ENCODE measurements at places on chromosomes 11 and 22.

DNA sequence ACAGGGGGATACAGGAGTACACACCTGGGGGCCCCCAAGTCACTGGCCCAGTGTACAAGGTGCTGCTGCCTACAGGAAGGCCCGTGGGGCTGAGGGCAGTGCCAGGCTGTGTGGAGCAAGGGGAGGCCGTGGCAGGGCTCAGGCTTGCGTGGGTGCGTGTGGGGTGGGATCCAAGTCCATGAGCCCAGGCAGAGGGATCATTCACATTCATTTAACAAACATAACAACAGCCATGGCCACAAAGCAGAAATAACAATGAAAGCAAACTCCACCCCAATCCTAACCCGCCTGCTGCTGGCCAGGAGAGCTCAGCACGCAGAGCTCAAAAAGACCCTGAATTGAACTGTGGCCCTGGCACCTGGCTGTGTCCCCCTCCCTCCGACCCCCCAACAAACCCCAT lies 17.0 kb upstream of the SCGB1A1 start:
- DNase-seq = no peak

DNA sequence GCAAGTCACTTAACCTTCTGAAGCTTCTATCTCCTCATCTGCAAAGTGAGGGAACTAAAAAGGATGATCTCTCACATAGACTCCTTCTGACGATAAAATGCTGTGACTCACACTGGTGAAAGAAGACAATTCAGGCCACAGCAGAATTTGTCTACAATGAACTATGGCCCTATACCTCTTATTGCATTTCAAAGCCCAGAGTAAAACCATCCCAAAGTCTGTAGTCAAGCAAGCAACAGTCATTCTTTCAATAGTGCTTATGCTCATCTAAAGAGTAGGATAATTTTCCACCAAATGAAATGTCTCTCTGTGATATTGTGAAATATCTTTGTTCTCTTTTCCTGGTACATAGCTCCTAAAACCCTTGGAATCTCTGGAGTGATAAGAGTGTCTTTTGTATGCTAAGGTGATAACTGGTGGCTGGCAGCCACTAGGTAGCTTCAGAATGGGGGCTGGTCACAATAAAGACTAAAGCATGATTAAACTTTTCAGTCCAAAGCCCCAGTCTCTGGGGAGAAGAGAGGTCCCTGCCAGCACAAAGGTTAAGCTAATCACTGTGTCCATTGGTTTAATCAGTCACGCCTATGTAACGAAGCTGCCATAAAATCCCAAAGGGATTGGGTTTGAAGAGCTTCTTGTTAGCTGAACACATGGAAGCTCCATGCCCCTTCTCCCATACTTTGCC lies 30.8 kb downstream of the SYTL2 start:
- DNase-seq = no peak

DNA sequence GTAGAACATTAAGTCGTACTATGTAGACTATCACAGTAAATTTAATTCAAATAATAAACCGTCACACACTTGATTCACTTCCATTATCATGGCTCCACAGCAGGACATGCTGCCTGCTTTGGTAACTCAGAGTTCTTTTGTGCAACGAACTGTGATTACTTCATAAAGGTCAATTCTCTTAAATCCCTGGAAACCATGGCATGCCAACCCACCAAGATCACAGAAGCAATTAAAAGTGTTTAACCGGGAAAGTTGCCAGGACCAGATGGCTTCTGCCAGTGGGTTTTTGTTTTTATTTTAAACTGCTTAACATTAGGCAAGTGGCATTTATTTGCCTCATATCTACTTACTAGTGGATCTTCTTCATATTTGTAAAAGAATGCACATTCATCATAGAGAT lies 1162.1 kb downstream of the DLG2 start:
- DNase-seq = no peak

DNA sequence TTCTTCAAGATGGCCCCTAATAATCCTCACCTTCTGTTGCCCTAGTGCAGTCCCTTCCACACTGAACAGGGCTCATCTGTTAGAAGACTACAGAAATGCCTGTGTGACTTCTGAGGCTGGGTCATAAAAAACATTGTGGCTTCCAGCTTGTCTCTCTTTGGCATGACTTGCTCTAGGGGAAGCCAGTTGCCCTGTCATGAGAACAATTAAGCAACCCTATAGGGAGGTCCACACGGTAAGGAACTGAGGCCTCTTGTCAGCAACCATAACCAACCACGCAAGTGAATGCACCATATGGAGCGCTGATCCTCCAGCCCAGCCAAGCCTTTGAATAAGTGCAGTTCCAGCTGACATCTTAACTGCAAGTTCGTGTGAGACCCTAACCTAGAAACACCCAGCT lies 2.6 kb downstream of the LIPT2 start:
- DNase-seq = no peak

GRCh38 chr22:19041704-19042074 lies 80.5 kb downstream of the DGCR2 start:
- no peak for DNase-seq

DNA sequence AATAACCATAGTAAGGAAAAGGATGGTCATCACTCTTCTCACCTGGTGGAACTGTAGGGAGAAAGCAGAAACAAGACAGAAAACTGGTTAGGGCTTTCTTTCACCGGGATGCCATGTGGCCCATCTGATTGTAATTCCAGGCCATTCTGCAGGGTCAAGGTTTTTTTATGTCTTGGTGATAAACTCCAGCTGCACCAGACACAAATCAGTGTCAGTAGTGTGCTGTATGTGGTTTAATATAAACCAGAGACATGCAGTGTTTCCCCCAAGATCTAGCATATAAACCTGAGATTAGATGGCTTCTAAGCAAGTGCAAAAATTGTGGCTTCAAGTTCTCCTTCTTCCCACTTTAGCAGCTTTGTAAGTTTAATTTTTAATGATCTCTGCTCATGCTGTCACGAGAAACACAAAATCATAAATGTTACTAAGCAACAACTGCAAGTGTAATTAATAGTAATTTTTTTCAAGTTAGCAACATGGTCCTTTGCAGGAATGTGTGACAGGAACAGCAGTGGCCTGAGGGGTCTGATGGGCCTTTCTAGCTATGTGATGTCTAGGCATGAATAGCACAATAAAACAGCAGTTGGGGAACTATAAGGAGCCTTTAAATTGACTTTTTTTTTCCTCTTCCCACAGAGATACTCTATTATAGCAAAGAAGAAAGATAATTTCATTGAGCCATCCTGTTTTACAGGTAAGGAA lies 41.6 kb downstream of the BDNF start:
- DNase-seq = no peak

DNA sequence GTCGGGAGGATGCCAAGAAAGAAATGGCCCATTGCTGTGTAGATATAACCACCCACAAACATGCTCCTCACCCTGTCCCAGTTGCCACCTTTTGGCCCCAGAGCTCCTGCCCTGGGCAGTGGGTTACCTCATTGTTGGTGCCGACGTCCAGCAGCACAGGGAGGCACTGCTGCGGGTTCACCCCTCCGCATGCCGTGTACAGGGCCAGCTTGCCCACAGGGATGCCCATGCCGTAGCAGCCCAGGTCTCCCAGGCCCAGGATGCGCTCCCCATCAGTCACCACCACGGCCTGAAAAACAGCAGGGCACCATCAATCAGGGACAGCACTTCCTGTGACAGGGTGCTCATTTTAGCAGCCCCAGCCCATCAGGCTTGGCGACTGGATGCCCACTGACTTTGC lies 123.1 kb downstream of the CCDC81 start:
- DNase-seq = no peak

DNA sequence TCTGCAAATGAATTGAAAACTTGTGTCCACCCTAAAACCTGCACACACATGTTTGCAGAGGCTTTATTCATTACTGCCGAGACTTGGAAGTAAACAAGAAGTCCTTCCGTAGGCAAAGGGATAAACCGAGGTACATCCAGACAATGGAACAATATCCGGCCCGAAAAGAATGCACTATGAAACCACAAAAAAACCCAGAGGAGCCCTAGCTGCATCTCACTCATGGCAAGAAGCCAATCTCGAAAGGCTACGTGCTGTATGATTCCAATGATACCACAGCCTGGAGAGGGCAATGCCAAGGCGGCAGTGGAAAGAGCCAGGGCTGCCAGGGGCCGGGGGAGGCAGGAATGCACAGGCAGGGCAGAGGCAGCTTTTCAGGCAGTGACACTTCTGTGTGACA lies 3.2 kb upstream of the MRPL23 start:
- no peak for DNase-seq

GRCh38 chr22:31678748-31679147 lies 16.7 kb upstream of the PISD start:
- DNase-seq = no peak

DNA sequence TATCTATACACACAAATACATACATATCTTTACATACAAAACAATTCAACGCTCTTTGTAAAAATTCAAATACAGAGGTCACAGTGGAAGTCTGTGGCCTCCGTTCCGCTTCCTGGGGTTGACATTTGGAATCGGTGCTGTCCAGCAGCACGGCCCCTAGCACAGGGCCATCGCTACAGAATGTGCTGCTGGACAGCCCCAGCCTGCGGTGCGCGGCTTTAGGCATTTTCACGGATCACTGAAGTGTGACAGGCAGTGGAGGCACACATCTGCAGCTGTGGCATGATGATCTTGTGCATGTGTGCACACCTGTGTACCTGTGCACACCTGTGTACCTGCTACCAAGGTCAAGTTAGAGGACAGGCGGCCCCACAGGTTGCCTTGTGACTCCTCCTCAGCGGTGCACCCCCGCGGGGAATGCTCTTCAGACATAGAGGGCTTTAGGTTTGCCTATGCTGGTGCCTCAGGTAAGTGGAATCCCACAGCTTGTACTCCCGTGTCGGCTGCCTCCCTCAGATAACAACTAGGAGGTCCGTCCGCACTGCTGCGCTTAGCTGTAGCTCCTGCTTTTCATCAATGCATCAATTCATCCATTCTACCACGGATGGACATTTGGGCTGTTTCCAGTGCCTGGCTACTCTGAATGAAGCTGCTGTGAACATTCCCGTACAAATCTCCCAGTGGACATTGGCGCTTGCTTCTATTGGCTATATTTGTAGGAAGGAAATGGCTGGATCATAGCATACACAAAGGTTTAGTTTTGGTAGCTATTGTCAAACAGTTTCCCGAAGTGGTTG lies 29.9 kb downstream of the GAL start:
- no peak for DNase-seq

GRCh38 chr11:68081691-68082090 lies 39.5 kb downstream of the CHKA start:
- DNase-seq = no peak

DNA sequence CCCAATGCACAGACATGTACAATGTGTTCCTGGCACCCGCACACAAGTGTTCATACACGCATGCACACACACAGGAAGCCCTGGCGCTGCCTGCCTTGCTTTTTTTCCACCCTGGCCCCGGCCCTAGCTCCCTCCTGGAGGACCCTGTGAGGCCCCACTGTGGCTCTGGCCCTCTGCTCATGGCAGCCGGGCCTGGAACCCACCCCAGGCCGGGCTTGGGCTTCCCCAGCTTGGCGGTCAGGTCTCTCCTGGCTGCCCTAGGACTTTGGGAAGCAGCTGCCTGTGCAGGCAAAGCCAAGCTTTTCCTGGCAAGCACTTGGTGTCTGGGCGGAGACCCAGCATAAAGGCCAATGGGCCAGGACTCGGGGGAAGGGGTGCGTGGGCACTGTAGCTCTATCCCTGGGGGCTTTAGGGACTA lies 30.5 kb downstream of the CD82 start:
- DNase-seq = no peak

GRCh38 chr11:102685338-102685737 lies 20.2 kb downstream of the MMP27 start:
- no peak for DNase-seq

- DNase-seq = no peak
Measured at GRCh38 chr11:92276773-92277172, 52.2 kb downstream of the FAT3 start.

DNA sequence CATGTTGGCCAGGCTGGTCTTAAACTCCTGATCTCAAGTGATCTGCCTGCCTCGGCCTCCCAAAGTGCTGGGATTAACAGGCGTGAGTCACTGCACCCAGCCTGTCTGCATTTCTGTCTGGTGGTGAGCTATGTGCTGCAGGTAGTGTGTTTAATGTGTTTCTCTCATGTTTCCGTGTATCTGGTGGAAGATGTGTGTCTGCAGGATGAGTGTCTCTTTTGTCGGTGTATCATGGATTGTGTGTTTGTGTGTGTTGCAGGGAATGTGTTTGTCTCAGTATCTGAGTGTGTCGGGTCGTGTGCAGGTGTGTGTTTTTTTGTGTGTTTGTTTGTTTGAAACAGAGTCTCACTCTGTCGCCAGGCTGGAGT lies 16.1 kb downstream of the SCARF2 start:
- DNase-seq = no peak

All from GF-D8 (cell line).